ENCODE measurements at places on chromosomes 7 and 10.

DNA sequence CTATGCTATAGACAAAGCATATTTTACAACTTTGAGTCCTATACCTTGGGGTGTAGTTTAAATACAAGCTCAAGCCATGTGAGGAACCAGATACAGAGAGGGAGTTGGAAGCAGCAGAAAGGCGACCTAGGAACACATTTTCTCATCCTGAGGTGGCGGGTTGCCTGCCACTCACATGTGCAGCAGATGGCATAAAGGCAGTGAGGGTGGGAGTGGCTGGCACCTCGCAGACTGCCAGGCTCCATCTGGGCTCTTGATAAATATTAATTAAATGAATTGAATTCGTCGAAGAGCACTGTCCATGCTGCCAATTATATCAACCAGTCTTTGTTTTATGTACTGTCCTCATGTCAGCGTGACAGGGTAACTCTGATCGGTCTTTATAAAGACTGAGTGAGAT is 79.0 kb upstream of the SEMA3C start:
- no peak for DNase-seq

DNA sequence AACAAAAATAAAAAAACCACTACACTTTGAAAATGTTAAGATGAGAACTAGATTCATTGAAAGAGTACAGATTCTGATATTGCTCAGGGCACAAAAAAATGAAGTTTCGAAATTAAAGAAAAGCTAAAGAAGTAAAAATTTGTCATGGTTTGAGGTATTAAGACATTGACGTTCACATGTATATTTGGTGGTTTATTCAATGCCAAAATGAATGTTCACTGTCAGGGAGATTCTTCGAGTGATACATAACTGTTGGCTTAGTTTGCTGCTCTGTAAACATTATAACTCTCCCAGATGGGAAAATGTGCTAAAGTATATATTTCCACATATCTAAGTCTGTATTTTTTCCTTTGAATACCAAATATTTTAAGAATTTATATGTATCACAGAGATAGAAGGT is 345.0 kb downstream of the SEMA3D start:
- DNase-seq = no peak

GRCh38 chr10:124040451-124041188 is 52.8 kb downstream of the CHST15 start:
- no peak for DNase-seq

DNA sequence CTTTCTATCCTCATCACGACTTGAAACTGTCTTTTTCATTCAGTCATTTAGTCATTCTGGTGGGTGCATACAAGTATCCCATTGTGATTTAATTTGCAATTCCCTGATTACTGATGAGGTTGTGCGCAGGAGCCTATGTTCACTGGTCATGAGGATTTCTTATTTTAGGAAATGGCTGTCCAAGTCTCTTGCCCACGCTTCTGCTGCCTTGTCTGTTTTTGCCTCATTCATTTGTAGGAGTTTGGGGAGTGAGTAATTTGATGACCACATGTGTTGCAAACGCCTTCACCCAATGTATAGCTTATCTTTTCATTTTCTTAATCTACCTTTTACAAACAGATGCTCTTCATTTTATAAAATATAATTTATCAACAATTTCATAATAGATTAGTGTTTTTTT is 127.3 kb downstream of the ARHGAP22 start:
- no peak for DNase-seq

- no peak for DNase-seq
Observed at GRCh38 chr7:4566714-4567113, 115.4 kb upstream of the FOXK1 start.

DNA sequence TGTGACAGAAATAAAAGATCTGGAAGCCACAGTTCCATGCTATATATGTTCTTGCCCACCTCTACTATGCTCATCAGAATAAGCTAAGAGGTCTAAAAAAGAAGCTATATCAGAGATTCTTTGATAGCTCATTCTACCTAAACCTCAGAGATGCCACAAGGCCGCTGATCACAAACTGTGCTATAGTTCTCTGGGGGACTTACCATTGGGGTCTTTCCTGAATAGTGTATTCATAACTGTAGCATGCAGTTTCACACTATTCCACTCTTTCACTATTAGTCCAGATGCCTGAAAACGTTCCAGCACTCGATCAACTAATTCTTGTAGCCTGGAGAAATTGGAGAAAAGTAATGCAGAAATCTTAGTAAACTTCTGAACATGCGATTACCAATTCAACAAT is 44.5 kb upstream of the SPOCK2 start:
- DNase-seq = no peak

DNA sequence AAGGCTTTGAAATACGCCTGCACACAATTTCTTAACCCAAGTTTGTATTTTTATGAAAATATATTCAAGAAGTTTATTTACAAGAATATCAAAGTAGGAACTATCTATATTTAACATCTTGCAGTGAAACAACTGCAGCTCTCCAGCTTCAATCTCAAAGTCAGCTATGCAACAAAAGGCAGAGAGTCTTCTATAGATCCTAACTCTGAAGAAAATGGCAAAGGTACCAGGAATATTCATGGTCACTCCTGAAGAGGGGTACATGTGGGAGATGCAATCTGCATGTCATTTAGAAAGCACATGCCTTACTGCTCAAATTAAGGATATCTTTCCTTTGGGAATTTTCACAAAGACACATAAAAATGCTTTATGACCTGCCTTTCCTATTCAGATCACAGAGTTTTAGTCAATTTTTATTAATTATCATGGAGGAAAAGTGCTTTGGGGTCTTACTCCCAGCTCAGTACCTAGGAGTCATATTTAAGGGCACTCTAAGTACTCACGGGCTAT is 1.5 kb downstream of the ANK3 start:
- DNase-seq = no peak

- DNase-seq = no peak
Observed at GRCh38 chr10:34731885-34732701, 83.0 kb downstream of the PARD3 start.

- no peak for DNase-seq
Observed at GRCh38 chr7:122305475-122306319, 1.1 kb upstream of the FEZF1 start.

DNA sequence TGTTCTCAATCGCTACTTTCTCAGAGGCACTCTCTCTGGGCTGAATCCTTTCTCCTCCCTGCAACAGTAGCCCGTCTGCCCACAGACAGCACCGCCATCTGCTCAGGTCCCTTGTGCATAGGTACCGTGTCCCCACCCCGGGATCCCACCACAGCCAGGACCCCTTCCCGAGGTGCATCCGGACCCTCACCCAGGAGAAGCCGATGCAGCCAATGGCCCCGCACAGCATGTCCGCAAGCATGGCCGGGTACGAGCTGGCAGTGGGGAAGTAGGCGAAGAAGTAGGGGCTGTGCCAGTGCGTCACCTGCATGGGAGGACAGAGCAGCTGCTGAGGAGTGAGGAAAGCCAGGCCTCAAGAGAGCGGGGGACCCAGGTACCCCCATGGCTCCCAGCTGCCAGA is 25.5 kb downstream of the DDC start:
- DNase-seq = no peak

DNA sequence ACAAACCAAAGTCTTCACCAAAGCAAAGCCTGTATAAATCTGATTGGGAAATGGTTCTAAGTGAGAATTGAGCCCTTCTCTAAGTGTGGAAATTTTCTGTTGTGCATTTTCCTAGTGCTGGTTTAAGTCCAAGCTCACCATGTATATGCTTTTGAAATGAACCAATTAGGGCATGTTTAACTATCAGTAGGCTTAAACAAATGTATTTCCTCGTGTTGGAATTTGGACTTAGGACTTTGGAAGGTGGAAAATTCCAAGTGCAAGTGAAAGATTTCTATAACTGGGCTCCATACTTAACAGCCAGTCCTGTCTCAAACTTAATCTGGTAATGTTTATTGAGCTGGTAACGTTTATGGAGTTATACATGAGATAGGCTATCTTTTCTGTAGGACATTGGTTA is 28.5 kb downstream of the CCNY start:
- DNase-seq = no peak

- no peak for DNase-seq
Observed at GRCh38 chr7:35991511-35992232, 161.4 kb upstream of the EEPD1 start.

DNA sequence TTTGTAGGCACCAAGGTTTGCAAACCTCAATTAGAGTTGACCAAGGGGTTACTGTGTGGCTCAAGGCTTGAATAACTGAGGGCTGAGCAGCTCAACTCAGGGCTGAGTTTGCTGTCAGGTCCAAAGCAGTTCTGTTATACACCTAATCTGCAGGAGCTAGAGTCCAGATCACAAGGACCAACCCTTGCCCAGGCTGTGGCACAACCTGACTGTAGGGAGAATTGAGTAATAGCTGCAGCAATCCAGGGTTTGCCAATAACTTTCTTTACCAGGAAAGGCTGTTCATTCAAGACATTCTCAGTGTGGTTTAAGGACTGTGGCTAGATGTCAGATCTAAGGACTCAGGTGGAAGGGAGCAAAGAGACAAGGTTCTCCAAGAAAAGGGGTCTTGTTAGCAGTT is 115.6 kb upstream of the IMMP2L start:
- no peak for DNase-seq

GRCh38 chr10:85645053-85645452 is 721.5 kb downstream of the GRID1 start:
- no peak for DNase-seq

GRCh38 chr10:131897297-131897899 is 3.4 kb upstream of the PPP2R2D start:
- DNase-seq = no peak

DNA sequence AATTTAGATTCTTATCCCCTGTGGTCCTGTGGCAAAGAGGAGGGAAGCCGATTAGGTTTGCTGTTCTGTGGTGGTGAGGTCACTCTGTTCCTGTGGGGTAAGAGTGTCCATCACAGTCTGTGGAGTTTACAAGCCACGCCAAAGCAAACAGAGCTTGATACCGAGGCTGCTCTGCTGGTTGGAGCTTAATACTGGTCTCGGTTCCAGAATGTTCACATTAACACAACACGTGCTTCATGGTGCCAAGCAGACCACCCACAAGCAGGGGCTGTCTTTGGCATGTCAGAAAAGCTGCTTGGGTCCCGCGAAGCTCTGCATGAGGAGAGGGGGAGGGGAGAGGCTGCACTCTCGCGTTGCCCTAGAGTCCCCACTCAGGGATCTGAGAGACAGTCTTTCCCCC is 47.5 kb downstream of the DNAJB6 start:
- DNase-seq = no peak

GRCh38 chr10:48801001-48801421 is 116.3 kb downstream of the WDFY4 start:
- DNase-seq = no peak

DNA sequence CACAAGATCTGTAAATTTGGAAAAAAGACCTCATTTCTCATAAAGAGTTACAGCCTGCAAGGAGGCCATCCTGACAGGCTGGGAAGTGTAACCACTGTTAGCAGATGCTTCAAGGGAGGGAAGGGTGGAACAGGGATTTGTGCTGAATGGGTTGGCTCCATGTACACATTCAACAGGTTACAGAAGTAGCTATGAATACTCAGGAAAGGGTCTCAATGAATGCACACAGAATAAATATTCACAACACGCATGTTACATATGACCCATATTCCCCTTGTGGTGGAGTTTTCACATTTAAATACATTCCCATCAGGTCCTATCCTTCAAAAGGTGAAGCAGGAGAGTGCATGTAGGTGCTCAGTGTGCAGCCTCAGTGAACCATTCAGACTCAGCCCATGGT is 316.4 kb upstream of the COBL start:
- DNase-seq = no peak

- no peak for DNase-seq
Observed at GRCh38 chr7:99011706-99012404, 132.1 kb downstream of the SMURF1 start.

DNA sequence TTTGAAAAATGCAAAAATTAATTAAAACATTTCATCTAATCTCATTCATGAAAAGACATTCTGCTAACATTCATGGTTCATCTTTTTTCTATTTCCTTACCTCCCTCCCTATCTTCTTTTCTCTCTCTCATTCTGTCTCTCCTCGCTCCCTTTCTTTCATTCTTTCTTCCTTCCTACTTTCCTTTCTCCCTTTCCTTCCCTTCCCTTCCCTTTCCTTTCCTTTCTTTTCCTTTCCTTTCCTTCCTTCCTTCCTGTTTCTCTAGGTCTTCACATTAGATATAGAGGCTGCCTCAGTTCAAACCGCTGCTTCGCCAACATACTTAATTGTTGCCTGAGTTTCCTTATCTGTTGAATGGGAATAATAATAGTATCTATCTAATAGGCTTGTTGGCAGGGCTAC is 21.9 kb downstream of the SFRP4 start:
- DNase-seq = no peak

GRCh38 chr10:6842722-6843121 is 262.6 kb upstream of the PRKCQ start:
- DNase-seq = no peak

DNA sequence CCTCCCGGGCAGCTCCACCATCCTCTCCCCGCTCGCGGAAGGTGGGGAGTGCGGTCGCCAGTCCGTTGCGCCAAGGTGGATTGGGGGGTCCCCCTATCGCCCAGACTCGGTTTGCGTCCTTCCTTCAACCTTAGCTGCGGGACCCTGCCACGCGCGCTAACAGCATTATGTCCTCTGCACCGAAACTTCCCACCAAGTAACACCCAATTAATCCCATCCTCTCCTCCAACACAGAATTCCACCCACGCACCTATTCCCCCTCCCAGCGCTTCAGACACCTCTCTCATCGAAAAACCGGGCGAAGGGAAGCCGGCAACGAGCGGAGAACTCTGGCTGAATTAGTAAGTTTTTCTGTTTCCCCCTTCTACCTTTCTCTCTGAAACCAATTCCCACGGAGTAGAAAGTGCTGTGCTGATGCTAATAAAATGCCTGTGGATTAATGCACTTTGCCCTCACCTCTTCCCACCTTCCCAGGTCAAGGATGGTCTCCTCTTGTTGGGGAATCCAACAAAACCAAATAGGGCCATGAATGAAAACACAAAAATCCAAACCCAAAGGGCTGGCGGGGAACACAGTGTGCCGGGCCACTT is 947 bp downstream of the HOXA3 start:
- DNase-seq = no peak

- DNase-seq = no peak
Observed at GRCh38 chr7:73936967-73937366, 76.0 kb downstream of the TMEM270 start.

DNA sequence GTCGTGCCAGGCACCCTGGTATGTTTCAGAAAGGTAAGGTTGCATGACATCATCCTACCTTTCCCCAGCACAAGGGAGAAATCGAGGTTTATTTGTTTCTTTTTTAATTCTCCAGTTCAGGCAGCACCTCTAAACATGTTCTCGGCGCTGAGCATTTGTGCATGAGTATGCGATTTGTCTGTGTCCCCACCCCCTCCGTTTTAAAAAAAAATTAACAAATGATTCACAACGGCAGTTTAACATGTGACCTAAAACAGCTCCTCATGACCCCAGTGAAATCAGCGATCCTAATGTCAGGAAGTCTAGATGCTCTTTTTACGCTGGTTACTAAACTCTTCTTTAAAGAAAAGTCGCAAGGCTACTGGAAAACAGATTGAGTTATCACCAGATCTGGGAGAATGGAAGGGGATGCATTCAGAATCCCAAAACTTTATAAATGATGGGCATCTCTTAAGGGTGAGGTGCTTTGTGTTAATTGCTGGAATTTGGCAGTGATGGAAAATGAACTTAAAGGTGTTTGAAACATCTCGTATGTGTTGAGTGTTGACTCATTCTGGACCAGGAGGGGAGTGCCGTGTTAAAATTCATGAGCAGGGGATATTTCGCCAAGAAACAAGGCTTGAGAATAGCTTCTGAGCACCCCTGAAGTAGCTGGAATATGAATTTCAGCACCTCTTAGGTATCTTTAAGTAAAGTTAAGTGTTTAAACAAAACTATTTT is 106.8 kb upstream of the PDCD4 start:
- no peak for DNase-seq
